Cardiac muscle cell (in vitro differentiated cells and primary cell): ENCODE measurements at places on chromosomes 2 and 18. TPM values are rescaled to one million over a fixed set of nuclear protein-coding genes. Genes with fewer than 3 reads are reported as not detected.

GRCh38 chr2:37232131-37232933, 874 bp downstream of the NDUFAF7 start:
- H3K27ac ChIP-seq: peak overlapping the region; percentile 90
- H3K36me3 ChIP-seq: peaks cover 13% of the 10 kb centered on the region
- H3K27me3 ChIP-seq: no peaks in the 10 kb centered on the region
- no peak for DNase-seq

- no peaks in the 10 kb centered on the region for H3K4me1 ChIP-seq
- no peaks in the 10 kb centered on the region for H3K27me3 ChIP-seq
Observed at GRCh38 chr2:34991508-34992274, 1363.9 kb upstream of the CRIM1 start.

- no peaks in the 10 kb centered on the region for H3K27me3 ChIP-seq
- H3K4me3 ChIP-seq: peak overlapping the region; percentile 50
- H3K27ac ChIP-seq: peak overlapping the region; percentile 96
- DNase-seq: no peak
- peaks cover 10% of the 10 kb centered on the region for H3K4me1 ChIP-seq
- peaks cover 3% of the 10 kb centered on the region for H3K36me3 ChIP-seq
Observed at GRCh38 chr2:127700527-127701192, 637 bp upstream of the SFT2D3 start.

TRAPPC8 gene
- total RNA-seq: 15.6 and 25.7 TPM in 2 replicates

PARD3B gene
- 4.5 and 8.5 TPM in 2 replicates for total RNA-seq

DSG1 gene
- total RNA-seq: not detected in 2 replicates

GKN1 gene
- not detected in 2 replicates for total RNA-seq
